Tibial artery (tissue), 4 donors: ENCODE measurements at places on chromosomes 16 and 17.

GRCh38 chr17:6641247-6641863, 495 bp downstream of the TXNDC17 start:
- H3K36me3 ChIP-seq = peaks cover 24% of the 10 kb centered on the region
- peaks cover 25% of the 10 kb centered on the region for H3K4me1 ChIP-seq
- peak overlapping the region; percentile 61 for H3K4me3 ChIP-seq
- H3K27me3 ChIP-seq = no peaks in the 10 kb centered on the region

DNA sequence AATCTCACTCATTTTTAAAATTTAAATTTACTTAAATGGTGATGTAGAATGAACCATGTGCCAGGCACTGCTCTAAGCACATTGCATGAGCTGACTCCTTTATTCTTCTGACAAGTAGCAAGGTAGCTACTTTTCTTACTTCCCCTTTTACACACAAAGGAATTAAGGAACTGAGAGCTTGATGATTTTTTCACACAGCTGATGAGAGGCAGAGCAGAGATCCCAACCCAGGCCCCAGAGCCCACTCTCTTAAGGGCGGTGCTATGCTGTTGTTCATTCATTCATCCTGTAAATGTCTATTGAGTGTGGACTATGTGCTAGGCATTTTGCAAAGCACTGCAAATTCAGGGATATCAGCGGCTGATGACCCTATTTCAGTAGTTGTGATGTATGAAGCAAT, 17.9 kb downstream of the SEC14L5 start:
- H3K4me1 ChIP-seq = no peaks in the 10 kb centered on the region
- H3K36me3 ChIP-seq = no peaks in the 10 kb centered on the region
- no peak overlapping the region for H3K27ac ChIP-seq

- no peaks in the 10 kb centered on the region for H3K4me1 ChIP-seq
- H3K27me3 ChIP-seq = no peaks in the 10 kb centered on the region
- no peak for DNase-seq
- H3K27ac ChIP-seq = no peak overlapping the region
Observed at GRCh38 chr17:70276906-70277305, 107.6 kb downstream of the KCNJ2 start.

GRCh38 chr17:74512036-74512435, 19.2 kb downstream of the CD300LB start:
- H3K36me3 ChIP-seq = no peaks in the 10 kb centered on the region
- DNase-seq = no peak
- no peaks in the 10 kb centered on the region for H3K4me1 ChIP-seq

- H3K4me3 ChIP-seq = no peak overlapping the region
- peaks cover 9% of the 10 kb centered on the region for H3K27me3 ChIP-seq
- peaks cover 27% of the 10 kb centered on the region for H3K36me3 ChIP-seq
- H3K4me1 ChIP-seq = peaks cover 25% of the 10 kb centered on the region
Observed at GRCh38 chr17:81821603-81822311, 11.3 kb downstream of the MCRIP1 start.

GRCh38 chr16:70434484-70435260, 4.2 kb downstream of the ST3GAL2 start:
- H3K27me3 ChIP-seq = no peaks in the 10 kb centered on the region
- peaks cover 46% of the 10 kb centered on the region for H3K4me1 ChIP-seq
- H3K27ac ChIP-seq = no peak overlapping the region
- no peaks in the 10 kb centered on the region for H3K36me3 ChIP-seq

DNA sequence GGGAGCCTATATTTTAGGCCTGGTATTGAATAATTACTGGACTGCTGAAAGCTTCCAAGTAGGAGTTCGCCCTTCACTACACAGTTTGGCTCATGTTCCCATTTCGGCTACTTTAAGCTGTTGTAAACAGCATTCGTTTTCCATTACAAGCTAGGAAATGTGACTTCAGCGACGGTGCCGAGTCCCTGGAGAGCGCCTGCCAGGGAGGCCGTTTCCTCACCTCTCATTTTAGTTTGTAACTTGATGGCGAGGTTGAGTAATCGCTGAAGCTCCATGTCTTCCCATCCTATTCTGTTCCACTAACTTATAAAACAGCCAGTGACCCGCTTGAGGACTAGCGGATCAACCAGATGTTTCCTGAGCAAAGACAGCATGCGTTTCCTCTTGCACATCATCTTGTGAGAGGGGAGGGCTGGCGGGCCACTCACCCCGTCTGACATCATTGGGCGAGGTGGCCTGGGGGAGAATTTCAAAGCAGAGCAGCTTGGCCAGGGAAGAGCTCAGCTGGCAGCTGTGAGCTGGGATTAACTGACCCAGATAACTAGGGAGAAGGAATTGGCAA, 32.9 kb downstream of the PCTP start:
- H3K27ac ChIP-seq = peak overlapping the region; percentile 25
- no peaks in the 10 kb centered on the region for H3K36me3 ChIP-seq
- no peaks in the 10 kb centered on the region for H3K4me1 ChIP-seq
- DNase-seq = peak; percentile 84
- H3K27me3 ChIP-seq = no peaks in the 10 kb centered on the region
- H3K4me3 ChIP-seq = no peak overlapping the region
